ENCODE measurements at places on chromosomes 5 and 9.

- peak; percentile 19 for DNase-seq
Observed at GRCh38 chr9:110942522-110942921, 95.7 kb downstream of the LPAR1 start.

GRCh38 chr5:134227776-134228175, 1.9 kb upstream of the PPP2CA start:
- no peak for DNase-seq

GRCh38 chr5:112390327-112390726, 28.8 kb downstream of the EPB41L4A start:
- no peak for DNase-seq

DNA sequence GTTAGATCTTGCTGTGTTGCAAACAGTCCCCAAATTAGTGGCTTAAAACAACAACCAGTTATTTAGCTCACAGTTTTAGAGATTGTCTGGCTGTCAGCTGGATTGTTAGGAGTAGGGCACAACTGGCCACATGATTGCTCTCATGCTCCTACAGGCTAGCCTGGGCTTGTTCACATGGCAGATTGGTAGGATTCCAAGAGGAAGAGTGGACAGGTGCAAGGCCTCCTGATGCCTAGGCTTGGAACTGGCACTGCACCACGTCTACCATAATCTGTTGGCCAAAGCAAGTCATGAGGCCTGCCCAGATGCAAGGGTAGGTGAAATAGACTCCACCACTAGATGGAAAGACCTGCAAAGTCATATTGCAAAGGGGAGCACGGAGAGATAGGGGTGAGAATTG, 76.4 kb downstream of the ACER2 start:
- no peak for DNase-seq

GRCh38 chr9:136614372-136614922, 48.3 kb upstream of the EGFL7 start:
- DNase-seq: peak; percentile 15

DNA sequence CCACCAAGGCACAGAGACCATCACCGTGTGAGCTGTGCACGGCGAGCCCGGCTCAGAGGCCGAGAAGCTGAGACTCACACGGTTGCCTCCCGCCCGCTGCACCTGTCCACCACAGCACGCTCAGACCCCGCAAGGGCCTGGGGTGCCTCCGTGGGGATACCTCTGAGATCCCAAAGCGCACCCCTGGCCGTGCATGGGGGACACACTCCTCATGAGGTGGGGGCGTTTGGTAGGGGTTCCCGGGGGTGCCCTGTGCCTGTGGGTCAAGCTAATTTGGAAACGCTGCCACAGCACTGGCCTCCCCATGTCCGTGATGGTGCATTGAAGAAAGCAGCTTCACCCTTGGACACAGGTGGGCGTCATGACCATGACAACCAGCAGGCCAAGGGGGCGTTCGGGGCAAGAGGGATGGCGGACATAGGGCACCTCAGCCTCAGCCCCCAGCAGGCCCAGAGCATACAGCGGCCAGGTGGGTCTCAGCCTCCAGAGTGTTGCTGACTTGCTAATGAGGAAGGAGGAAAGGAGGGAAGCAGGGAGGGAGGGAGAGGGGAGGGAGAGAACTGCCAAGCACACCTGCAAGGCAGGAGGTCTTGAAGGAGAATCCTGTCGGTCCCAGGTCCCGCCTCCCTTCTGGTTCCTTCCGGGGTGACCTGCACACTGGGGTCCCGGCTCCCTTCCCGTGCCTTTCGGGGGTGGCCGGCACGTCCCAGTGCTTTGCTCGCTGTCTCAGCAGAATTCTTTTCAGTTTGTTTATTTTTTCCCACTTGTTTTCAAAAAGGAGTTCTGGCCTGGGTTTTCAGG, 34.7 kb downstream of the GLT6D1 start:
- no peak for DNase-seq

DNA sequence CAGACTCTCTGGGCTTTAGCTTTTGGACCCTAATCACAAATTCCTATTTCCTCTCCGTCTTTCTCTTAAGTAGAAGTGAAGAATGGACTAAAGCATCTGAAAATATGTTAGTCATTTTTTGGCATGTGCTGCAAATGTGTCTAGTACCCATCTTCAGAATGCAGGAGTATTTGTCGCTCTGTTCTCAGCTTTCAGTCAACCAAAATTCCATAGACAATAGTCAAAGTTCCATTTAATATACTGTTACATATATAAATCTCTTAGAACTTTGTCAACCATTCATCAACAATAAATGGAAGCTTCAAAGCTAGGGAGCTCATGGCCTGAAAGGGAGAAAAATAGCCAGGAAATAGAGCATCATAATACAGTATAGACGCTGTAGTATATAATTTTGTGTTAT, 509.4 kb downstream of the BNC2 start:
- DNase-seq: no peak

DNA sequence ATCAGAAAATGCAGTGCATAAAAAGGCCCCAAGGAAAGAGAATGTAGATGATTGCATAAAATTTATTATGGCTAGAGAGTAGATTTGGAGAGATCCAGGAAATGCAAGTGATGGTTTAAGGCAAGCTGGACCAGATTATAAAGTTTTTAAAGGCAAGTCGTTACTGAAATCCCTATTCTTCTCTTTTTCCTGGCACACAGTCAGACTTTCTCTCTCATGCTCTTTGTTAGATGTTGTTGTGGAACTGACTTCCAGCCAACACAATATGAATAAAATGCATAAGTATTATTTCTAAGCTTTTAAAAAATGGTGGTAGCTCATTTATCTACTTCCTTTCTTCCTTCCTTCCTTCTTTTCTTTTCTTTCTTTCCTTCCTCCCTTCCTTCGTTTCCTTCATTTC, 1085.4 kb upstream of the CDH6 start:
- DNase-seq: no peak

GRCh38 chr5:163574472-163575440, 69.3 kb downstream of the MAT2B start:
- DNase-seq: no peak

DNA sequence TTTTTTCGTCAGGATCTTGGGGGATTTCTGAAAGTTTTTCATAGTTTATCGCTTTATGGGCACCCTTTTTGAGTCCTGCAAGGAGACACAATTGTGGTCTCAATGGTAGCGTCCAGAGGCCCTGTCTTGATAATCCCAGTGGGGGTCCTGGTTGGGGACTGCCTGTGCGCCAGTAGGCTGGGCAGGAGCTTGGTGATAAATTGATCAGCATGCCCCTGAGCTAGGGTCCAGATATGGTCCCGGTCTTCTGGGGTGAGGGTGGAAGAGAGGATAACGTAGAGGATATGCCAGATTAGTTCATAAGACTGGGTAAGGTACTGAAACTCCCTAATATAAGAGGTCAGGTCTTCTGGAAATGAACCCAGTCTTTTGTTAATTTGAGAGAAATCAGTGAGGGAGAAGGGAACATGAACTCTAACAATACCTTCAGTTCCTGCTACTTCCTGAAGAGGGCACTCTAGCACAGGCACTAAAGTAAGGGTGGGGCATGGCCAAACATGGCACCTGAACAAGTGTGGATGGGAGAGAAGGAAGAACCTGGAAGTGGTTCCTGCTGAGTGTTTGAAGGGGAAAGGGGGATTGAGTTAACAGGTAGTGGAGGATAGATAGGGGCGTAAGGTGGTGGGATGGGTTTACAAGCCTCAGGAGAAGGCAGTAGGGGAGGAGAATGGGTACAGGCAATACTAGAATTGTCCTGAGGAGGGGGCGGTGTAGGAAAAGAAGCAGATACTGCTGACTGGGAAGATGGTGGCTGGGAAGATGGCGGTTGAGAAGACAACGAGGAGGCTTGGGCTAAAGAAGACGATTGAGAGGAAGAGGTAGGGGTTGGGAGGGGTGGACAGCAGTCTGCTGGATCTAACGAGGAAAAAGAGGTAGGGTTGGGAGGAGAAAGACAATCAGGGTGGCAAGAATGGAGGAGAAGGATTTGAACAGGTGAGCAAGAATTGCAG, 33.8 kb upstream of the ANXA2R start:
- DNase-seq: peak; percentile 51

- DNase-seq: no peak
Observed at GRCh38 chr9:137694236-137694959, 75.6 kb downstream of the EHMT1 start.

DNA sequence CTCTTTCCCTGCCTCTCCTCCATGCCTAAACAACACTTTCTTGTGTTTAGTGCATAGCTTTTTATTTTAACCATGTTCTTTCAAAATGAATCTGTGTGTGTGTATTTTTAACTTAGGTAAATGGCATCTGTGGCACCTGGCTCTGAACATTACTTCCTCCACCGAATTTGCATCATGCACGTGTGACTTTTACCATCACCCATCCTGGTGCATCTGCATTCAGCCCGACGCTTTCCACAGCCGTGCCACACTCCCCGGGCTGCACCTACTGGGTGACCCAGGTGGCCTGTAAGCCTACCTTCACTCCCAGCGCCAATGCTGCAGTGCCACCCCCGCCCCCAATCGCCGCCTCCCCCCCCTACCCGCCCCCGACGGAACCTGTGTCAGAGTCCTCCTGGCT, 12.7 kb upstream of the FCN1 start:
- no peak for DNase-seq

DNA sequence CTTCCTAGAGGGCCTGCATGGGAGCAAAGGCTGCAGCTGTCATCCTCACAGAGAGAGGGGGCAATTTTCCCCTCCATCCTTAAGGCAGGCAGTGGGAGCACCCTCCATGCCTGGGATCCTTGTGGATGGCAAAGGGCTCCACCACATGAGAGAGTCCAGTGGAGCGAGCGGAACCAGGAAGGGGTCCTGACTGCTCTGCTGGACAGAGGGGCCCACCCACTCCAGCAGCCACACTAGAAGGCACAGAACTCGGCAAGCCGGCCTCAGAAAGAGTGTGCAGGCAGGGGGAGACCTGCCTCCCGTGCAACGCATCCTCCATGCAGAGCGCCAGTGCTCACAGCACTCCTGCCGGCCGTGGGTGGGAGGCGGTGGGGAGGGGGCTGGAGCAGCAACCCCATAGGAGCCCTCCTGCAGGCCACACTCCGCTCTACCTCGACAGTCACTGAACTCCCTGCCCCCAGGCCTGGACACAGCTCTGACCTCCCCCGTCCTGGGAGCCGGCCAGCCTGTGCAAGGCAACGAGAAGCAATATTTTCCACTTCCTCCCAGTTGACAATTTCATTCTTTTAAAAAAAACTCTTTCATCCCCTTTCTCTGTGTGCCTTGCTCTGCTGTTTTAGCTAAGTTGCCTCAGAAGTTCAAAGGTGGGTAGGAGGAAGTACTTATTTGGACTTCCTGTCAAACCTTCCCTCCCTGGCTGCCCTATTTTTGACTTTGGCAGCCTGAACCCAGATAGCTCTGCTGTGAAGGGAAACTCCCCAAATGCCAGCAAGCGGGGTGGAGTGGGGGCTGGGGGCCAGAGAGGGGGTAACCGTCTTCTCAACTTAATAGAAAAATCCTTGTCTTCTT, 5.3 kb upstream of the LCP2 start:
- DNase-seq: no peak

DNA sequence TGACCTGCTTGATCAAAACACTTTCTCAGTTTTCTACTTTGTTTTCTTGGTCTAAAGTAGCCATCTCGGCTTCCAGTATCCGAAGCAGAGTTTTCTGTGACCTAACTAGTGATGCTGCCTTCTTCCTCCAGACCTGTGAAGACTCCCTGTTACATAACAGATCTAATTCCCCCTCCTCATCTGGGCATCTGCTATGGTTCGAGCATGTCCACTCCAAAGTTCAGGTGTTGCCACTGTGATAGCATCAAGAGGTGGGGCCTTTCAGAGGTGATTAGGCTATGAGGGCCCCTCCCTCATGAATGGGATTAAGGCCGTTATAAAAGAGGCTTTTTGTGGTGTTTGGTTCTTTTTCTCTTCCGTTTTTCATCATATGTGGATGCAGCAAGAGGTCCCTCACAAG, 20.3 kb downstream of the TTC23L start:
- no peak for DNase-seq

GRCh38 chr5:108749128-108749861, 1.6 kb downstream of the FER start:
- peak; percentile 44 for DNase-seq

DNA sequence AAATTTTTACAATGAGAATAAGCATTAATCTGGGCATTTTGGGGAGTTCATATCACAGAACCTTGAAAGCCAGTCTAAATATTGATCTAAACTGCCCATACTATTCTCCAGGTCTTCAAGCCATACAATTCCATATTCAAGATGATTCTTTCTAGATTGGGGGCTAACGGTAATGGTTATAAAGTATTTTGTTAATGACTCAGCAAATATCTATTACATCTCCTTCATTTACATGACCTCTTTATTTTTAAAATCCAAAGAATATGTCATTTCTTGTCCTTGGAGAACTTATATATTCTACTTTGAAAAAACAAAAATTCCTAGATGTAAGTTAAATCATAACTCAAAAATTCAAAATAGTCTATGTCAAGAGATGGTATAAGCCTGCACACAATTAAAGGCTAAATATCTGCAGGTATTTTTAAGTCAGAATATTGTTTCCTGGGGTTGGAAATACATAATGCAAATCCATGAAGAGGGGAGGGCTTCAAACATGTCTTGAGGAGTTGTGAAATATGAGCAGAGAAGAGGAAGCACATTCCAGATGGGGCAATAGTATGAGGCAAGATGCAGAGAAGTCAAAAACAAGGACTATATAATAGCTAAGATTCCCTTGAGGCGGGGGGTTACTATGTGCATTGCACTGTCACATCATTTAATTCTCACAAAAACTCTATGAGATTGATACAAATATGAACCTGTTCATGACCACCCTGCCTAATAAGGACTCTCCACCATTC, 526.4 kb downstream of the NR2F1-AS1 start:
- DNase-seq: no peak

- DNase-seq: no peak
Observed at GRCh38 chr9:112535811-112536210, 49.2 kb downstream of the KIAA1958 start.

GRCh38 chr5:52580921-52581320, 206.8 kb upstream of the ITGA1 start:
- no peak for DNase-seq

DNA sequence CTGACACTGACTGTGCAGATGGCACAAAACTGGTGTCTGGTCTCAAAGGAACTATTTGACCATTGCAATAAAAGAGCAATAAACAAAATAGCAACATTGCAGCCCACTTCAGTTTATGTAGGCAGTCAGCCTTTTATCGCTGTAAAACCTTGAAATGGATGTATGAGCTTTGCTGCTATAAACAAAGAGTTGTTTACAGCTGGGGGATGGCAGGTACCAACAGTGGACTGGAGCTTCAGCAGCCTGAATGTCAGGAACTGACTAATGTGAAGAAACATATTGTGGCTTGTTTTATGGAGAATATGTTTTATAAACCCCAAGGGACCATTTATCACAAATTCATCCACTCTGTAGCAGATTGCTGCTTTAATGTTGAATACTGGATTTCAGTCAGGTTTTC, 78.0 kb downstream of the PTPRD start:
- no peak for DNase-seq

DNA sequence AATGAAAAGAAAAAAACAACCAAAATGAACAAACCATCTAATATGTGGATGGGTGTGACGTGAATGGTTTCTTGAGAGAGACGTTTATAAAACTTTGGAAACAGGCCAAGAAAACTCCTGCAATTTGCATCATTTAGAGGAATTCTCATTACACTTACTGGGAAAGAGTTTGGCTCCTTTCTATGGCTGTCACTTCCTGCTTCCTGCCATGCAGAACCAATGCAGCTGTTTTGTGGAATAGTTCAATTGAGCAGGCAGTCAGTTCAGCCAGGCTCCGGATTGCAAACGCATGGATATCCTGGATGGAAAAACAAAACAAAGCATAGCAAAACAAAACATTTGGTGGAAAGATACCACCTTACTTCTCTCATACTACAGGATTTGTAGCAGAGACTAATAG, 36.6 kb downstream of the FAM114A2 start:
- DNase-seq: no peak
